ENCODE measurements at places on chromosomes 13 and 19.

- no peak for DNase-seq
Measured at GRCh38 chr13:74892096-74892495, 589.9 kb downstream of the TBC1D4 start.

- DNase-seq: no peak
Measured at GRCh38 chr13:76976929-76977328, 15.0 kb upstream of the CLN5 start.

- DNase-seq: peak; percentile 57
Measured at GRCh38 chr19:50721441-50722137, 1.6 kb upstream of the CLEC11A start.

DNA sequence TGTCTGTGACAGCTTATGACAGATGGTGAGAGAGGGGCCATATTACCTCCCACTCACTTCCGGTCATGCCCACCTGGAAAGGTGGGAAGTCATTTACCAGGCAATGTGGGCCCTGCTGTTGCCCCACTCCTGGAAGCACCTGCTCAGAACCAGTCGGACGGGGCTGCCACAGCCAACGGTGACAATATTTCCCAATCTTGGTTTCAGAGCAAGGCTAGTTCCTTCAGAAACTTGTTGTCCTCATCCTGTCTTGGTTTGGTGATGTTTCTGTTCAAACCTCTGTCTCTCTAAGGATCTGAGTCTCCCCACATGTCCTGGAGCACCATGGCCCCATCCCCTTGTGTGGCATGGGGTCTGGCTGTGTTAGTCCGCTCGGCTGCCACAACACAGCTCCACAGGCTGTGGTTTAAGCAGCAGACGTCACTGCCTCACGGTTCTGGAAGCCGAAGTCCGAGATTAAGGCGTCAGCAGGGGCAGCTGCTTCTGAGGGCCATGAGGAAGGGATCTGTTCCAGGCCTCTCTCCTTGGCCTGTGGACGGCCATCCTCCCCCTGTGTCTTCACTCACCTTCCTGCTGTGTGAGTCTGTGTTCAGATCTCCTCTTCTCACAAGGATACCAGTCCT, 31.5 kb upstream of the SLC15A1 start:
- no peak for DNase-seq

- no peak for DNase-seq
Measured at GRCh38 chr19:18357041-18357440, 16.6 kb downstream of the PGPEP1 start.

- no peak for DNase-seq
Measured at GRCh38 chr13:75181906-75182305, 300.1 kb downstream of the TBC1D4 start.

- no peak for DNase-seq
Measured at GRCh38 chr13:21805733-21806132, 134.9 kb downstream of the FGF9 start.

- DNase-seq: peak; percentile 93
Measured at GRCh38 chr19:55080121-55080967, 4.7 kb downstream of the EPS8L1 start.

DNA sequence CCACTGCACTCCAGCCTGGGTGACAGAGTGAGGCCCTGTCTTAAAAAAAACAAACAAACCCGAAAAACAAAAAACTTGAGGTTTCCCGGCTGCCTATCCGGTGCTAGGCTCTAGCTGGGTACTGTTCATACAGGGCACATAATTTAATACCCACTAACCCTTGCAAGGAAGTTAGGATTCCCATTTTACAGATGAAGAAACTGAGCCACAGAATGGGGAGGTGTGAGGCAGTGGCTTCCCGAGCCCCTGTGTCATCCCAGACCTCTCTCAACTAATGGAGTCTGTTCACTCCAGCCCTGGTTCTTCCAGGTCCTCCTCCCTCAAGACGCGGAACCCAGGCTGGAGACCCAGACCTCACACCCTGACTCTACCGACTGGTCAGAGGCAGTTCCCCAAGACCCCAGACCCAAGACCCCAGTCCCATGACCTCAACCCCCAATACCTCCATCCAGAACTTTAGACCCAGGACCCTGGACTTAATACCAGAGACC, 576 bp downstream of the APBA3 start:
- DNase-seq: peak; percentile 31

DNA sequence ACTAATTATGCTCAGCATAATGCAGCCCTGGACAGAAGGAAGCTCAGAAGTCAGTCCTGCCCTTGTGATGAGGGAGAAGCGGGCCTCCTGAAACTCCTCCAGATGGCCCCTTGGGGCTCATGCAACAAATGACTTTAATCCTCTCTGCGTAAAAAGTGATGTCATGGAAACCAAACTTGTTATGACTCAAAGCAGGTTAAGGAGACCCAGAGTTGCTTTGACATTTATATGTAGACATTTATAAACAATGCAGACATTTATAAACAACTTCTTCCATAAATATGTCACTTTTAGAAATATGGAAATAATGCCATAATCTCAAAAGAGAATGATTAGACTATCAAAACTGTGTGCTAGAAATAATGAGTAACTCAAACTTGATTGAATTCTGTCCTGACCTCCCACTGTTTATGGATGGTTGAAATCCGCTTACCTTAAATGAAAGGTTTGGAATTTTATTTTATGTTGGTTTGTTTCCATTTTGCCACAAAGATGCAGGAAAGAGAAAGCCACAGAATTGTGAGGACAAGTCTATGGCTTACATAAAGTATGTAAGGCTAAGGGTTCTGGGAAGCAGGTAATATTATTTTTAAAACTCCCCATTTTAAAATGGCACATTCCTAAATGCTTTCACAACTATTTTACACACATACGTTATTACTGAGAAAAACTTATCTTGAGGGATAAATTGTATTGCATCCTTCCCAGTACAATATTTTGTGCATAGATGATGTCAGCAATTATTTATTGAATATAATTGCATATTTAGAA, 73.7 kb downstream of the CYSLTR2 start:
- no peak for DNase-seq

DNA sequence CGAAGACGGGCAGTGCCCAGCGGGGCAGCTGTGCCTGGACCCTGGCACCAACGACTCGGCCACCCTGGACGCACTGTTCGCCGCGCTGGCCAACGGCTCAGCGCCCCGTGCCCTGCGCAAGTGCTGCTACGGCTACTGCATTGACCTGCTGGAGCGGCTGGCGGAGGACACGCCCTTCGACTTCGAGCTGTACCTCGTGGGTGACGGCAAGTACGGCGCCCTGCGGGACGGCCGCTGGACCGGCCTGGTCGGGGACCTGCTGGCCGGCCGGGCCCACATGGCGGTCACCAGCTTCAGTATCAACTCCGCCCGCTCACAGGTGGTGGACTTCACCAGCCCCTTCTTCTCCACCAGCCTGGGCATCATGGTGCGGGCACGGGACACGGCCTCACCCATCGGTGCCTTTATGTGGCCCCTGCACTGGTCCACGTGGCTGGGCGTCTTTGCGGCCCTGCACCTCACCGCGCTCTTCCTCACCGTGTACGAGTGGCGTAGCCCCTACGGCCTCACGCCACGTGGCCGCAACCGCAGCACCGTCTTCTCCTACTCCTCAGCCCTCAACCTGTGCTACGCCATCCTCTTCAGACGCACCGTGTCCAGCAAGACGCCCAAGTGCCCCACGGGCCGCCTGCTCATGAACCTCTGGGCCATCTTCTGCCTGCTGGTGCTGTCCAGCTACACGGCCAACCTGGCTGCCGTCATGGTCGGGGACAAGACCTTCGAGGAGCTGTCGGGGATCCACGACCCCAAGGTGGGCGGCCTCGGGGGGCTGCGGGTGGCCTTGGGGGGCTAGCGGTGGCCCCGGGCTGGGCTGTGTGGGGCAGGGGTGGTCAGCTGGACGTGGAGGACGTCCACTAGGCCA, 4.8 kb downstream of the GRIN3B start:
- DNase-seq: no peak

GRCh38 chr19:8924283-8924682, 85.9 kb downstream of the MUC16 start:
- DNase-seq: no peak

DNA sequence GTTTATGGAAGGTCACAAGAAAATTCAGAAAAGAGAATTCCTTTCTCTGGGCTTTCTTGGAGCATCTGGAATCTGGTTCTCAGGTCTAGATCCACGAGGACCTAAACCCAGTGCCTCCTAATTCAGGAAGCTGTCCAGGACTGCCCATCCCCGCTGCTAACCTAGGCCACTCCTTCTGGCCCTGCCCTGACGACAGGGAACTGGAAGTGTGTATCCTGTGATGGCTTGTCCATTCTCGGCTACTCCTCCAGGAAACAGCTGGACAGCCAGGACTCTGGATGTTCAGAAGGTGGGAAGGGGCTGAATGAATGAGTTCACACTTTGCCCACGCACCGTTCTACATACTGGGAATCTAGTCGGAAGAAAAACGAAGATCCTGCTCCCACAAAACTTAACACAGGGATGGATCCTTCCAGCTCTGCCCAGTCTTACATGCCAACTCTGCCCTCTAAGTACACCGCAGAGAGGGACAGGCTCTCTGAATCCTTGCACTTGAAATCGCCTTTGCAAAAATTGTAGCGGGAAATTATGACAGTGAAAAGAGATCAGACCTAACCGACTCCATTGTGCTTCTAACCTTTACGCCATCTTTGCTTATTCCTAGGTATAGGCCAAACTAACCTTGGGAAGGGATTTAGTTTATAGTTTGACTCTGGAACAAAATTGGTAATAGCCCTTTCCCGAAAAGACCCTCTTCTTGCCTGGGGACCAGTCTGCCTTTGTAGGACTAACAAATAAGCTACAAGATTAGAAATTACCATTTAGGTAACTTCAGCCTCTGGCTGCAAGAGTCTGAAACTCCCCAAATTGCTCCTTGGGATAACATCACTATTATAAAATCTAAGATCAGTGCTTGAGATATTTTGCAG, 1.8 kb downstream of the LSM4 start:
- DNase-seq: no peak

DNA sequence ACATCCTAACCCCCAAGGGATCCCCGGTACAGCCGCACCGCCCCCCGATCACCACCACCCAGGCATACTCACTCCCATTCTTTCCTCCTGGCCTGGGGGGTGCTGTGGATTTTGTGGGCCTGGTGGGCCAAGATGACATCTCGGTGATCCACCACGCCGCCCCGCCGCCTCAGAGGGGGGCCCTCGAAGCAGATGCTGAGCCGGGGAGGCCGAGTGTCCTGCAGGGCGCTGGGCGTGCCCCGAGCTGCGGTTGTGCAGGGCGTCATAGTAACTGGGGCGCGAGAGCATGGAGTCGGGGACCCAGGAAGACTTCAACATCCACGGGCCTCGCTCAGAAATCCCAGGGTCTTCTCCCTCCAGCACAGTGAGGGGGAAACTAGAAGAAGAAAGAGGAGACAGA, 93.4 kb upstream of the CACNA1A start:
- DNase-seq: no peak

DNA sequence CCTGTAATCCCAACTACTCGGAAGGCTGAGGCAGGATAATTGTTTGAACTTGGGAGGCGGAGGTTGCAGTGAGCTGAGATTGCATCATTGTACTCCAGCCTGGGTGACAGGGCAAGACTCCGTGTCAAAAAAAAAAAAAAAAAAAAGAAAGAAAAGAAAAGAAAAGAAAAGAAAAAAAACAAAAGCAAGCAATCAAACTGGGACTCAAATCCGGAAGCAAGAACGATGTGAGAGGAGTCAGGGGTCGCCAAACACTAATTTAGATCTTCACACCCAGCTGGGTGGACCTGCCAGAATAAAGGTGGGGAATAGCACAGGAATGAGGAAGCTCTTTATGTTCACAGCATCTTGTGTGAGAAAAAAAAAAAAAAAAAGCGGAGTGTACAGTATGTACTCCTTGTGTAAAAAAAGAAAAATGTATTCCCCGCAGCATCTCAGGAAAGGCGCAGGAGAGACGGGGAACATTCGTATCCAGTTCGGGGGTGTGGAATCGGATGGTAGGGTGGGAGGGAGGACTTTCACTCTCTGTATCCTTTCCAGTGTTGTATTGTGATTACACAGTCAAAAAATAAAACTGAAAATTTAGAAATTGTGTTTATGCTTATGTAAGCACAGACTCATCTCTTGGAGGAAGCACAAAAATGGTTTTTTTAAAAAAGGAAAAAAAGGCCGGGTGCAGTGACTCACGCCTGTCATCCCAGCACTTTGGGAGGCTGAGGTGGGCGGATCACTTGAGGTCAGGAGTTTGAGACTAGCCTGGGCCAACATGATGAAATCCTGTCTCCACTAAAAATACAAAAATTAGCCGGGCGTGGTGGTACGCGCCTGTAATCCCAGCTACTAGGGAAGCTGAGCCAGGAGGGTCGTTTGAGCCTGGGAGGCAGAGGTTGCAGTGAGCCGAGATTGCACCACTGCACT, 7.6 kb downstream of the DNAJB1 start:
- DNase-seq: no peak

- DNase-seq: no peak
Measured at GRCh38 chr13:100796463-100796862, 121.9 kb upstream of the TMTC4 start.

- DNase-seq: no peak
Measured at GRCh38 chr13:43116242-43116641, 92.9 kb downstream of the DNAJC15 start.

DNA sequence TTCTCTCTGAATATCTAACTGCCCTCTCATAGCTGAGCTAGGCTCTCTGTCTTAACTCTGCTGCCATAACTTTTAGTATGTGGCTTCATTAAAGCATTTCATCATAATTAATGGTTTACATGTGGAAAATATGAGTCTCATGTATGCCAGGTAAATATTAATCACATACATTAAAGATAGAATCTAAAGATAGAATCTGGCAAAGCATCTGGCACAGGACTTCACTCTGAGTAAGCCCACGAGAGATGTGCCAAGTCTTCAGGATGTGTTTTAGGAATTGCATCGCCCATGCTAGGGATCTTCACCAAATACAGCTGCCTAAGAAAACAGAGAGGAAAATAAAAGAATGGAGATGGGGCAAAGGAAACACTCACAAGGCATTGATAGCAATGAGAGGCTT, 285.8 kb downstream of the DIAPH3 start:
- DNase-seq: peak; percentile 22

- DNase-seq: no peak
Measured at GRCh38 chr19:23346696-23347095, 48.6 kb downstream of the ZNF91 start.

DNA sequence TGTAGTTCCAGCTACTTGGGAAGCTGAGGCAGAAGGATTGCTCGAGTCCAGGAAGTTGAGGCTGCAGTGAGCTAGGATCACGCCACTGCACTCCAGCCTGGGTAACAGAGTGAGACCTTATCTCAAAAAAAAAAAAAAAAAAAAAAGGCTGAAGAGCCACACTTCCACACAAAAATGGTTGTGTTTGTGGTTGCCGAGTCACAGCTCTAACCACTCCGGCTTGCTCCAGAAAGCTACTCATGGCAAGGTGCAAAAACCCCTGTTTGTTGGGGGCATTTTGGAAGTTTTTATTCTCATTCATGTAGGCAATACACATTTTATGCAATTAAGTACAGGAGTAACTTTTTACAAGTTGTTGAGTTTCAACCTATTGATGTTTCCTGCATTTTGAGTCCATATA, 93.5 kb downstream of the INSR start:
- no peak for DNase-seq

Data from NCI-H446 (cell line).